ENCODE measurements at places on chromosomes 13 and 19.

DNA sequence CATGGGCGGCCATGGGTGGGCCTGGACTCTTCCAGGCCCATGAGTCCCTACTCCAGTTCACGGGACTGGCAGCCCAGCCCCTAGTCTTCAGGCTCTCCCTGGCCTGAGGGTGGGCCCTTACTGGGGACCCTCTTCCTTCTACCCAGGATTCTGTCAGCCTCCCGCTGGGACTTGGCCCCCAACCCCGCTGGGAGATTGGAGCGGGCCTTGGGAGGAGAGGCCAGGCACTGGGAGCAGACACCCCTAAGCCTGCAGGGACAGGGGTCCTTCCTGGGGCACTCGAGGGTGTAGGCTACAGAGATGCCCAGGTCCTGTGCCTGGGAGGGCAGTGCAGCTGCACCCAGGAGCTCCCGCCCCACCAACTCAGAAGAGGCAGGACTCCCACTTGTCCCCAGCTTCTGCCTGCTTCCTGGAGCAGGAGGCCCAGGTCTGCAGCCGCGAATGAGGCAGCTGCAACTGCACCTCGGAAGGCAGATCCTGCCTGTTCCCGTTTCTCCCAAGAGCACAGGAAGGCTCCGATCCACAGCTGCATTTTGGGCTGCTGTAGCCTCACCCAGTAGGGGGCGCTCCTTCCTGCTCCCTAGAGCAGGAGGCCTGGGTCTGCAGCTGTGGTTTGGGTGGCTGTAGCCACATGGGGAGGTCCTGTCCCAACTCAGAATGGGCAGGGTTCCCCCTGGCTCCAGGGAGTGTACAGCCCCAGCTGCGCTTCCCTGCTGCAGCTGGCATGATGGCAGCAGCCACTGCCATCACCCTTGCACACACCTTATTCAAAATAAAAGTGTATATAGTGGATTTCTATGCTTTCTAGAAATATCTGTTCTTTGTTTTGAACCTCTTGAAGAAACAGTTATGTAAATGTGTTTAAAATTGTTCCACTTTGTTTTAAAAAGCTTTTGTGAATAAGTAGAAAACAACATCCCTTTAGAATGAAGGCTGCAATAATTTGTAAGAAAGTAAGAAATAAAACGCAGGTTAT is 46.8 kb downstream of the TEX26 start:
- peak; percentile 3 for DNase-seq

DNA sequence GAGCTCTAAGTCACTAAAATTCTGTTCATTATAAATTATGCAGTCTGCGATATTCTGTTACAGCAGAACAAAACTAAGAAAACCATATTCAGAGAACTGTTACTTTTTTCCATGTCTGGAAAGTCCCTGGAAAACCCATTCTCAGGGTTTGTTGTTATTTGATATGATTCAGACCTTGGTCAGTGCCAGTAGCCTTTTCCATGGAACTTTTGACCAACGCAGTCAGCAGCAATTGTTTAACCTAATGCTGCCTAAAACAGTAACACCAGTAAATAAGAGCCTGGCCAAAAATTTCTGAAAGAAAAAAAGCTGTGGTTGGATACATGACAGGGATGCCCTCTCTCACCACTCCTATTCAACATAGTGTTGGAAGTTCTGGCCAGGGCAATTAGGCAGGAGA is 402.7 kb downstream of the TBC1D4 start:
- DNase-seq, result no peak

- no peak for DNase-seq
Measured at GRCh38 chr19:36891768-36892357, 24.2 kb downstream of the ZNF829 start.

DNA sequence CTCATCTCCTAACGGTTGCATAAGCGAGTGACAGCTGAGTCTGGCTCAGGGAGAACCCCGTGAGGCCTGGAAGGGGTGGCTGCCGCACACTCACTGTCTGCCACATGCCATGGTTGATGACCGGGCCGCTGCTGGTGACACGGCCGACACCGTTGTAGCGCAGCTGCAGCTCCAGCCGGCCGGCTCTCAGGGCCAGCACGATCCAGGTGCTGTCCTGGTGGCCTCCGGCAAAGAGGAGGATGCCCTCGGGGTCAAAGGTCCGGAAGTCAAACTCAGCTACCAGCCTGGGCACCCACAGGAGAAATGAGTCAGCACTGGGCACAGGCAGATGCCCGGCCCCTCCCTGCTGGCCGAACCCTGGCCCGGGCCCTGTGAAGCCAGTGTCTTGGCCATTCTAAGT is 31.7 kb downstream of the GAS6 start:
- DNase-seq, result no peak

GRCh38 chr19:14347999-14348889 is 33.0 kb upstream of the ADGRE5 start:
- DNase-seq, result peak; percentile 51

DNA sequence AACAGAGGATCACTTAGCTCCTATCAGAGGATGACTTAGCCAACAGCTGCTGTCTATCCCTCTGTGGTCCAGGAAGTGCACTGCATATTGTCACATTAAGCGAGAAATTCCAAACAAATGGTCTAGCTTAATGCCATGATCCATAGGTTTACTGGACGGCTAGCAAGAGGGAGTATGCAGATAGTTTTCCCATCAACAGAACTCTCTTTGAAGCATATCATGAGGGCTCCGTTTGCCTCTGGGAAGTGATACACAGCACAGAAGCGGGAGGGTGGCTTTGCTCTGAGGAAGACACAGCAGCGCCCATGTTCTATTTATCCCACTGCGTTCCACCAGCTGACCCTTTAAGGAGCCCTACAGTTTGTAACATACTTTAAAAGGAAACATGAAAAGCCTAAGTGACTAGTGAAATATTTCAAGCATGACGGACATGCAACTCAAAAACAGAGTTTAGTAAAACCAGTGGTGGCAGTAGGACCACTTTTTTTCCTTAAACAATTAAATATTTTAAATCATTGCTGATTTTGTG is 52.7 kb downstream of the COL4A1 start:
- no peak for DNase-seq

- no peak for DNase-seq
Measured at GRCh38 chr19:53870485-53870844, 2.8 kb downstream of the MYADM start.

- DNase-seq, result no peak
Measured at GRCh38 chr13:42328672-42329071, 56.7 kb downstream of the AKAP11 start.

DNA sequence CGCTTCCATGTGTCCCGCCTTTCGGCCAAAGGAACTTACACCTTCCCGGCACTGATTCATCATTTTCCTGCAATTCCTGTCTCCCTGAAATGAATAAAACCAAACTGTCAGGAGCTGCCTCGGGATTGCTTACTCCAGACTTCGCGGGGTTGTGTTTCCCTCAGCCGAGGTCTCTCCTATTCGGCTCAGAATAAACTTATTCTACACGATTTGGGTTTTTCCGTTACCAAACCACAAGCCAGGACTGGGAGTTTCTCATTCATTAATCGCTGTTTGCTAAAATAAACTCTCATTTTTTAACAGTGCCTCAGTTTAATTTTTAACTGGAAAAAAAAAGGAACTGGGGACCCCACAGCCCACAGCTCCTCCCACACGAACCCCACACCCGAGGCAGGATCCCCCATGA is 667 bp downstream of the ZNF878 start:
- DNase-seq, result no peak

DNA sequence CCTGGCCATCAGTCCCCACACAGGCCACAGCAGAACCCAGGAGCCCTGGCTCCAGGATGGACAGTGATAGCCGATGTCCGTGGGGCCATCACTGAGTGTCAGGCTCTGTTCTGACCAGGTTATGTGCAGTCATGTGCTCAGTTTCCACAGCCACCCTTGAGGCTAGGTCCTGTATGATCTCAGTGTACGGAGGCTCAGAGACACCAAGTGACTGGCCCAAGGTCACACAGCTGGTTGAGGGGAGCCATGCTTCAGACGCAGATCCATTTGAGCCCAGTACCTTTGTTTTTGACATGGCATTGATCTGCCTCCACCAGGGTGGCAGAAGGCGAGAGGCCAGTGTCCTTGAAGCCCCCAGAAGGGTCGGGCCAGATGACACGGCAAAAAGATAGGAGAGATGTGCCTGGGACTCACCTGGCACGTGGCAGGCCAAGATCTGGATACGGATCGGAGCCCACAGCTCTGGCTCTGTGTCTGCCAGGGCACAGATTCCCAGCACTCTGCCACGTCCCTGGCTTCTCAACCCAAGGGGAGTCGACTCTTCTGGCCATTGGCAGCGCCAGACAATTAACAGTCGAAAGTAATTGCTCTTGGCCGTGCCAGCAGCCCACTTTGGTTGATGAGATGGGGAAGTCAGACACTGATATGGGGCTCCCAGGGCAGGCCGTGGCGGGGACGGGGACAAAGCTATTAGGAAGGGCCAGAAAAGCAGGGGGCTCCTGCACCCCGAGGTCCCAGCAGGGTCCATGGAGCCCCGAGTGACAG is 15.6 kb downstream of the EVI5L start:
- DNase-seq, result no peak

DNA sequence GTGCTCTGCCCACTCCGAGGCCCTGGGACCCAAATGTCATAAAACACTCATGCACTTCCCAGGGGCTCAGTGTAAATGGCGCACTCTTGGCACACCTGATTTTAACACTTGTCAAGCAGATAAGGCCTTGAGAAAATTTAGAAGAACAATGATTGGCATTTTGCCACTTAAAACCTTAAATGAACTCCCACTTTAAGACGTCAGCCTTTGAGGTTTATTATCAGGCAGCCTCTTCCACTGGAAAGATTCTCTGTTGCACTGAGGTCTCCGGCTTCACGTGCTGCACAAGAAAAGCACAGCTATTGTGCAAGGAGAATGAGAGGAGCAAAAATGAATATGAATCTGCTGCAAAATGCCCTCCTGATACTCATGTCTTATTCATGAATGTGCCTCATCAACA is 38.5 kb upstream of the ATP11A start:
- DNase-seq, result no peak

DNA sequence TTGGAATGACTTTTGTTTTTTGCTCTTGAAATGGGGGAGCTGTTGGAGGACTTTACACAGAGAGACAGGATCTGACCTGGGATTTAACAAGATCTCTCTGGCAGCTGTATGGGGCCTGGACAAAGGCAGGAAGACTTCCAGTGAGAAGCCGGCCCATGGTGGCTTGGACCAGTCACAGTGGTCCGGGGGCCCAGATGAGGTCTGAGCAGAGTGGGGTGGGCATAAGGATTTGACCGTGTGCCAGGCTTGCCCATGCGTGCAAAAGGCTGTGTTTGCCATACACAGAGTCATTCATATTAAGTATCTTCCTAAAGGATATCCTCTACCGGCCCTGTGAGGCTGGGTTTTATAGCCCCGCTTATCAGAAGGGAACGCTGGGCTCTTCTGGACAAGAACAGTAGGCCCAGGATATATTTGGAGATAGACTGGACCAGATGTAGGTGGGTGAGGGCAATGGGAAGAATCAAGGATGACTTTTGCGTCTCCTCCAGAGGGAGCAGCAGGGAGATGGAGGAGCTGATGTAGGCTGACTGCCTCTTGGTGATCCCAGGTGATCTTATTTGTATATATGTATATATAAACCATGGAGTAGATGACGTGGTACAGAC is 4.1 kb downstream of the SPACA6 start:
- DNase-seq, result no peak

- DNase-seq, result no peak
Measured at GRCh38 chr13:97101912-97102708, 107.8 kb upstream of the OXGR1 start.
